ENCODE measurements at places on chromosomes 11 and 22.
A peak's percentile ranks its signal among the peaks of the same experiment; 100 is the strongest.

DNA sequence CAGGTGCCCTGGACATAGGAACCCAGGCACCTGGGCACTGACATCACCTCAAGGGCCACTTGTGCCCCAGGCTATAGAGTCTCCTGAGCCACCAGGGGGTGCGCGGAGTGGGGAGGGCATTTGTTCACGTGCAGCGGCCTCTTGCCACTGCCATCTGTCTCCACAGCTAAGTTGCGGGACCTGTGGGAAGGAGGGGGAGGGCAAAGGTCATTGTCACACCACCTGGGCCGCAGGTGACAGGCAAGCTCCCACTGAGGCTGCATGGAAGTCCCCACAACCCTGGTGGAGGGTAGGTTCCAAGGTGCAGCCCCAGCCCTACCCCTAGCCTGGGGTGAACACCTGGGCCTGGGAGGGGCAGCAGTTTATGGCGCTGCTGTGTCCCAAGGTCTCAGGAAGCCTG is 79.5 kb downstream of the PIWIL3 start:
- DNase-seq: no peak

DNA sequence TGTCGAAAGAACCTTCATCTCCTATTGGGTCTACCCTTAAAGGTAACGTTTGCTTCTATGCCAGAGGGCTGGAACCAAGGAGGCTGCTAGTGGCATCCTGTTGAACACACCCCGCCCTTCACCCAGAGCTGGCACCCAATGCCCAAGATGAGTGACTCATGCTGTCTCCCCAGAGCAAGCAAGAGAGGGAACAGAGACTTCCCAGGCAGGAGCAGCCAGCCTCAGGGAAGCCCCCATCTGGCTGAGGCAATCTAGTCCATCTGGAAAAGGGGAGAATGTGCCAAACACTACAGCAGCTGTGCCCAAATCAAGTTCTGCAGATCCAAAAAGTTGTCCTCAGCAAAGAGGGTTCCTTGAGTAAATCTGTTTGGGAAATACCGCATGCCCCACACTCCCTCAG is 91.9 kb upstream of the TP53I11 start:
- DNase-seq: no peak

- DNase-seq: no peak
These were observed 145.0 kb upstream of the RAG2 start for GRCh38 chr11:36743039-36743438.

- DNase-seq: no peak
These were observed 10.3 kb upstream of the RELA start for GRCh38 chr11:65672982-65673381.

- peak; percentile 70 for DNase-seq
These were observed at the start of gene CD44 for GRCh38 chr11:35138943-35139721. Gene CD44 (plus strand): TSS chr11:35139171. CDS start chr11:35139304, 133 bp downstream.

GRCh38 chr11:112123129-112123528 is 36.5 kb downstream of the SDHD start:
- DNase-seq: no peak

DNA sequence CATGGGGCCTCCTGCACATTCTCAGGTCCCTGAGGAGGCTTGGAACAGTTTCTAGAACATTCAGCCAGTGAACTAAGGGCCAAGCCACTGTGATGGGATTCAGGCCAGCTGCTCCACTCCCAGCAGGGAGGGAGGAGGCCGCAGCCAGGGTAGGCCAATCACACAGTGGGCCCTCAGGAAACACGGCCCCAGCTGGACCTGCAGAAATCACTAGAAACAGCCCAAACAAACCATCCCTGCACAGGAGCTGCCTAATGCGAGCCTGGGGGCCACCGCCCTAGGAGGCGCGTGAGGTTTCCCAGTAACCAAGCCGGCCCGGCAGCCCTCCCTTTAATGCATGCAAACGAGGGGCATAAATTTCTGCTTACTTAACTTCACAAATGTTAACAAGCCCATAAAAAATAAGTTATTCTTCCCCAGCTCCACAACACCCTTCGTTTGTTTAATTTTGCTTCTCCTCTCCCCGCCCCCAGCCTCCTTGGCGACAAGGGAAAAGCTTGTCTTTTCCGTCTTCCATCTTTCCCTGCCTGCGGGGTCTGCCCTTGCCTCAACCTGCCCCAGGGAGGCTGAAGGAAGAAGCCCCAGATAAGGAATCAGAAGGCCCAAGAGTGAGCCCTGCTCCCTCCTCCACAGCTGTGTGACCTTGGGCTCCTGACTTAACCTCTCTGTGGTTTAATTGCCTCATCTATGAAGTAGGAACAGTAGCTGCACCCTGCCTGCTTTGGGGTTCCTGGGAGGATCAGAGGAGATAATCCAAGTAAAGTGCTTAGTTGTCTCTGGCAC is 25.7 kb downstream of the ELFN2 start:
- no peak for DNase-seq

DNA sequence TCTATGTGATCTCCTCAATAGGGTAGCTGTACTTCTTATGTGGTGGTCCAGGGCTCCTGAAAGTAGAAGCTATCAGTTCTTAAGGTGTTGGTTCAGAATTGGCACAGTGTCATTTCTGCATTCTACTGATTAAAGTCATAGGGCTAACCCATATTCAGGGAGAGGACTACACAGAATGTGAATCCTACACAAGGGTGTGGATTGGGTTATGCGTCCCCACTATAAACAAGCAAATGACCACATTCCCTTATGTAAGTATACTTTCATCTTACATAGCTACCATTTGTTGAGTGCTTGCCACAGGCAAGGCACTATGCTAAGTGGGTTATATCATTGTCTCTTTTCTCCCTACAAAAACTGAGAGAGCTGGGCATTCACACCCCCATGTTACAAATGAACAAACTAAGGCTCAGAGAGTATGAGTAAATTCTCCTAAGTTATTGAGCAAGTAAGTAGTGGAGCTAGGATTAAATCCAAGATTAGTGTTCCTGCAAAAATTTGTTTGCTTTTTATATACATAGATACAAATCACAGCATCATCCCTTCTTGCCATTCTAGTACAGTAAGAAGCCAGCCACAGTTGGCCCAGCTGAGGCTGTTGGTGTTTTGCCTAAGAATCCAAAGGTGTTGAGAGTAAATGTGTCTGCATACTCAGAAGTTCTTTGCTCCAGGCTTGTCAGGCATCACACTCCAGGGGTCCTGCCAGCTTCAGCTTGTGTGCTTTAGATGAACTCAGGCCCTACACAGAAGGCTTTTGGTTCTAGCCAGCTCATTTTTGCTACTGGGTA is 157.8 kb downstream of the KIF18A start:
- no peak for DNase-seq

- DNase-seq: no peak
These were observed 22.8 kb downstream of the GRAP2 start for GRCh38 chr22:39923696-39924095.

DNA sequence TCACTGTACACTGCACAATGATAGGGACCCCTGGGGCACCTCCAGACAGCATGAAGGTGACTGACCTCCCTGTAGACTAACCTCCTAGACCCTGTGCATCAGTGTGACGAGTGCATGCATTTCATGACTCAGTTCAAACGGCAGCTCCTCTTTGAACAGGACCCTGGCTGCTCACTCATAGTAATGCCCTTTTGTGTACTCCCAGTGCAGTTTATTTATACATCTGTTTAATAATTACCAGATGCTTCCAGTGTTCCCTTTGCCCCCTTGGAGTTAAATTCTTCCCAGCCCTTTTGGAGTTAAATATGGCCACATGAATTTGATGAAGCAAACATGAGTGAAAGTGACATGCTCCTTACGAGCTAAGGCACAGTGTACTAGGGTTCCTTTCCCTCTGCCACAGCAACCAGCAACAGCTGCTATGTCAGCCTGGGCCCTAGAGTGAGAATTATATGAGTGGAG is 72.4 kb downstream of the PANX1 start:
- no peak for DNase-seq

- no peak for DNase-seq
These were observed 113.9 kb downstream of the KIRREL3 start for GRCh38 chr11:126886636-126887035.

- no peak for DNase-seq
These were observed 5.2 kb upstream of the MAP6 start for GRCh38 chr11:75673977-75674582.

DNA sequence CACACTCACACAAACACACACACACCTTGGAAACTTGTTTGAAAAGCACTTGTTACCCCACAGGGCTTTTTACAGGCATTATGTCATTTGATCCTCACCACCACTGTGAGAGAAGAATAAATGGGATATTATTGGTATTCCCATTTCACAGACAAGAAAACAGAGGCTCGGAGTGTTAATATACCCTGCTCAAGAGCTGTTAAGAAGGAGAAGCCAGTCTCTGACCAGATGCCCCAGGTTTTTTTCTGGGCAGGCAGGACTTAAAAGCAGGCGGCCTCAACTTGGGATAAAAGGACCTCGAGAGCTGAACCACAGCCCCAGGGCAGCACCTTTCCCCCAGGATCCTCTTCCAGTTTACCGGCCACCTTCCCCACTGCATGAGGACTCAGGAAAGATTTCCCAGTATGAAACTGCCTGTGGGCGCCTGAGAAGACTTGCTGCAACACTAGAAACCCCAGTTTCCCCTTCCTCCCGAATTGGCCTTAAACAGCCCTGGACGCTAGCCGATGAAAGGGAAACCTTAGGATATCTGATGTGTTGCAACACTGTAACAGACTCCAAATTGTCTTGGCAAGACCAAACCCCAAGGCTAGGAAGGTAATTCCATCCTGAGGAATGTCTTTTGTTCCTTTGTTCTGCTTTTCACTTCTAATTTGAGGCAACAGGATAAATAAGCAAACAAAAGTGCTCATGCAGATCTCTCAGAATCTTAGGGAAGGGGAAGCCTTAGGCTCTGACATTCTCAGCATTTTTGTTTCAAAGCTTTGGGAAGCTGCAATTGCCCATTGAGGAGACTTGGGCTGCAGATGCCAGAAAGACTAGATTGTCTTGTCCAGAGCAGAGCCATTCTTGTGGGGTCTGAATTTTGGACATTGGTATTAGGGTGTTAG is 173.5 kb downstream of the TRIM29 start:
- DNase-seq: no peak

GRCh38 chr11:7874056-7874455 is 57.0 kb downstream of the OR10A6 start:
- DNase-seq: no peak

- DNase-seq: no peak
These were observed 5.9 kb upstream of the ATF4 start for GRCh38 chr22:39514373-39514973.

GRCh38 chr11:15761235-15761634 is 595.1 kb downstream of the SOX6 start:
- DNase-seq: no peak

DNA sequence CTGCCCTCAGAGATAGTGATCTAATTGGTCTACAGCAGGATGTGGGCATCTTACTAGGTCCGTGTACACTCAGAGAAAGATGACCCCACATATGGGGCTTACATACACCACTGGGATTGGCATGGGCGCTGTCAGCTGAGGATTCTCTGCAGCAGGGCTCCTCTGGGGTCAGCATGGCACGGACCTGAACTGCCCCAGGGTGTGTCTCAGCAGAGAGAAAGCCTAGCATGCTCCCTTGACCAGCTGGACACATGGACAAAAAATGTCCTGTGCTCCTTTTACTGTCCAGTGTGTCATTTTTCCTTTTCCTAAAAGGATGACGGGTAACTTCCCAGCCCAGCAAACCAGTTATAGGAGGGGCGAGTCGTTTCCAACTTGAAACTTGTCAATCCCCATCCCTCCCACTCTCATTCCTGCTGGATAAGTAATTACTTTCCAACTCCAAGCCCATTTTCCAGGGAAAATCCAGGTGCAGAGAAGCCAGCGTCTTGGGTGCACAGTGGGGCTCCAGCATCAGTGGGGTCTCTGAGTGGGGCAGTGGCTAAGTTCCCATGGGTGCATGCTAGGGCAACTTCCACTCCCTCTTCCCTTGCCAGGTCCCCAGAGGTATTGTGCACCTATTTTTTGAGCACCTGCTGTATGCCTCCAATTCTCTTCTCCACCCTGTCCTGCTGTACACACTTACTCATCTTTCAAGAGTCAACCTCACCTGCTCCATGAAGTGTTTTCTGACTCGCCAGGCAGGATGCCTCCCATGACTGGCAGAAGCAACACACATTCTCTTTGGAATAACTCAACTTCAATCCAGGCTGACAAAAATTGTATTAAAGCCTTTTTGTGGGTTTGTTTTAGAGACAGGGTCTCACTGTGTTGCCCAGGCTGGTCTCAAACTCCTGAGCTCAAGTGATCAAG is 5.0 kb downstream of the VSTM5 start:
- DNase-seq: no peak

DNA sequence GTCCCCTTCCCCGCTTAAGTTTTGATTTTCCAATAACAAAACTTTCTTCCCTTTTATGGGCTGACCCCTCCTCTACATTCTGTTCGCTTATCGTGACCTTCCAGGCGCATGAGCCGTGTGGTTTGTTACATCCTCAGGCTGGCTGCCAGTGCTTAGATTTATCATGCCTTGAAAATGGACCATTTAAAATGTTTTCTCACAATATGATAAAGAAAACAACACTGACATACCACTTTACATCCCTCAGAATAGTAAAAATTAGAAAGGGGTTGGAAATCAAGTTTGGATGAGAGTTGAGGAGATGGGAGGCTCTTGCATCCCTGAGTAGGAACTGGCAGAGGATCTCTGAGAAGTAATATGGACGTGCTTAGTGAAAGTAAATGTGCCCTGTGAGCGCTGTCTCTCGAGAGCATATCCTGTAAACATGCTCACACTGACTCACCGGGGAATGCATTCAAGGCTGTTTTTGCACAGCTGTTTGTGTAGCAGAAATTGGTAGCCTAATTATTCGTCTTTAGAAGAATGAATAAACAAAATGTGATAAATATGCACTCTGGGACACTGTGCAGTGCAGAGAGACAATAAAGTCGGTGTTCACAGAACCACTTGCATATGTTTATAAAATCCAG is 17.1 kb upstream of the TOLLIP start:
- DNase-seq: no peak

DNA sequence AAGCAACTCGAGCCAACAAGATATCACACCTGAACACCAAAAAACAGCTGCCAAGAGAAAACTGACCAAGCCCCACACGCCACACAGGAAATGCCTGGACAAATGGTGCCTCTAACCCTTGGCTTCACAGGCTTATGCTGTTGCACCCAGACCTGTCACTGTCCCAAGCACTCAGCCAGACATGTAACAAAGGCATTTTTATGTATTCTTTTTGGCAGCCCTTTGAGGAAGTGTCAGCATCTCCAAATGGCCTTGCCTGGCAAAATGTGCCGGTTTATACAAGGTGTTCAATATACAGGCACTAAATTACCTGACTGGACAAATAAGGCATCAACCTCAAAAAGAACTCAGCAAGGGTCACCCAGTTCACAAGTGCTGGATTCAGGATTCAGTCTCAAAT is 6.1 kb downstream of the HDHD5 start:
- DNase-seq: no peak

DNA sequence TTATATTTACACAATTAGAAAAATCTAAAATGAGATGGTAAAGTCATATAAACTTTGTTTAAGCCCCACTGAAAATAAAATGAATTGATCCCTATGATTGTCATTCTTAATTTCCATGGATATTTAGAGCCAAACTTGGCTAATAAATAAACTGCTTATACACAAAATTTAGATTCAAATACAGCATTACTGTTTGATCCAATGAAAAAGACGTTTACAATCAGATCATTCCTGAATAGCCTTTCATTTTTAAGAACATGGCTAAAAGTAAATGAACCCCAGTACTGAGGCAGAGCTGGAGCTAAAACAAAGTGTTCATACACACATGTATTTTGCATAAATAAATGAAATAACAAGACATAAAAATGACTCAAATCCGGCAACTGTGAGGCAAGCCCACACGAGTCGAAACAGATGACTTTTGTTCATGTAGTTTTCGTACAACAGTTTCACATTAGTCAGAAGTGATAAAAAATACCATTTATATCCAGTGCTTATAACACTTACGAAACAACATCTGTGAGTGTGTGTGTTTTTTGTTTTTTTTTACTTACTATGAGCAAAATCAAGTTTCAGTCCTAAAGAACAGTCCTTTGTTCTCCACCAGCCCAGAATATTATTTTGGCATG is 386.5 kb downstream of the SOX6 start:
- DNase-seq: no peak

Data from C1 segment of cervical spinal cord (tissue), 14 donors.